ENCODE measurements at places on chromosomes 12 and 14. TPM values are rescaled to one million over a fixed set of nuclear protein-coding genes. Genes with fewer than 3 reads are reported as not detected.

DNA sequence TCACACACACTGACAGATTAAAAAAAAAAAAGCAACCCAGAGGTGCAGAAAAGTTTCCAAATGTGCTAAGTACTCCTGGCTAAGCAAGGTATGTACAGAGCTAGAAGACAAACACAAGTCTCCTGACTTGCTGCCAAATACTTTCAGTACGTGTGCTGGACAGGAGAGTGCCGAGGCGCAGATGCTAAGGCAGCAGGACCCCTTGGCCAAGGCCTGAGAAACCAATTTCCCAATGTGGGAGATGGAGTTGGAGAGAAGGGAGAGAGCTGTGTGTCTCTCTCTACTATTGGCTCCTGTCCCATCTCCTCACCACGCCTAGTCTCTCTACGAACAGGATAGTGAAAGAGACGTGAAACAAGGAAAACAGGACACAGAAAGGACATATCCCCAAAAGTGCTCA lies 5.3 kb downstream of the SPRYD3 start:
- DNase-seq: no peak

DNA sequence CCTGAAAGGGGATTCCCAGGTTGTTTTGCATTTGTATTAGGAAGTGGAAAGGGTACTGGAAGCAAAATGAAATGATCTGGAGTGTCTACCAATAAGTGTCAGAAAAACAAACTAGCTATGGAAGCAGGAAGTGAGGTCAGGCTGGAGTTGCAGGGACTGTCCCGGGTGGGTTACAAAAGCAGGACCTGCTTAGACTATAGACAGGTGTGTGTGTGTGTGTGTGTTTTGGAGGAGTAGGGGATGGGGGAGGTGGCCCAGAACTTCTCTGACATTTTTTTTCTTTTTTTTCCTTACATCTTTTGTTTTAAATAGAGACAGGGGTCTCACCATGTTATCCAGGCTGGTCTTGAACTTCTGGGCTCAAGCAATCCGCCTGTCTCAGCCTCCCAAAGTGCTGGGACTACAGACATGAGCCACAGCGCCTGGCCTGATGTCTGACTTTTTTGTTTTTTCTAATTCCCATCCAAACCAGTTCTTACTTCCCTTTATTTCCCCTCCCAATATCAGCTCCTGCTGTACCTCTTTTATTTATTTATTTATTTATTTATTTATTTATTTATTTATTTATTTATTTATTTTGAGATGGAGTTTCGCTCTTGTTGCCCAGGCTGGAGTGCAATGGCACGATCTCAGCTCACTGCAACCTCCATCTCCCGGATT lies 512 bp upstream of the RND1 start:
- DNase-seq: no peak

DNA sequence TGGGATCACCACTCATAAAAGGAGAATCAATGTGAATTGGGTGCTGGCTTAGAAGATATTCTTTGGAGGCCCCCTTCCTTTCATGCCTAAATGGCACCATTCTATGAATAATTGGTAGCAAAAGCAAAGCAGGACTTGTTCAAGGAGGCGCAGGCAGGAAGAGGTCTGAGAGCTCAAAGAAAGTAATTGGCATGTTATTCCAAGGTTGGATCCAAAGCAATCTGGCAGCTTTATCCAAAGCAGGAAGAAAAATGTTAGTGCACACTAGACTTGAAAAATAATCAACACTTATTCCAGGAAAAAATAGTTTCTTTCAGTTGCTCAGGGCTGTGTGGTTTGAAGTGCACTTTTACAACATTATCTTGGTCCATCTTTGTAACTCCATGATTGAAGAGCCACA lies 326.4 kb downstream of the NUAK1 start:
- no peak for DNase-seq

DNA sequence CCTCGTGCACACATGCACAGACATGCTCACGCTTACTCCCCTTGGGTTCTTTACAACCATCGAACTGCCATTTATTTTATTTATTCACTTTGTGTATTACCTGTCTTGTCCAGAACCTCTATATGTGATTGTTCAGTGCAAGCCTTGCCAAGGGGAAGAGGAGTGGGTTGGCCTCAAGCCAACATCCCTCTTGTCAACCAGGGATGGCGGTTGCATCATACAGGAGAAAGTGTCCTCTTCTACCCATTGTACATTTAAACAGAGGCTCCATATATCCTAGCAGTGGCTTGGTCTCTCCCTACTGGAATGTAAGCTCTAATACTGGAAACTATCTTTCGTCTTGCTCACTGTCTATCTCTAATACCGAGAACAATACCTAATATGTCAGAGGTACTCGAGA lies 108.4 kb downstream of the C12orf42 start:
- DNase-seq: no peak

KRT86 gene
- total RNA-seq: not detected

DDX54 gene
- 133 TPM for total RNA-seq

WSCD2 gene
- total RNA-seq: not detected

RHOJ gene
- not detected for total RNA-seq

Measured in activated CD8-positive, alpha-beta T cell treated with anti-CD3 and anti-CD28 coated beads for 36 hours (primary cell).